Skeletal muscle cell (primary cell): ENCODE measurements at places on chromosomes 1 and 21.
A peak's percentile ranks its signal among the peaks of the same experiment; 100 is the strongest.

- DNase-seq, result no peak
These were observed 386.1 kb downstream of the KCNH1 start for GRCh38 chr1:210747890-210748289.

GRCh38 chr1:166062421-166063070 is 104.3 kb downstream of the FAM78B start:
- DNase-seq, result no peak

DNA sequence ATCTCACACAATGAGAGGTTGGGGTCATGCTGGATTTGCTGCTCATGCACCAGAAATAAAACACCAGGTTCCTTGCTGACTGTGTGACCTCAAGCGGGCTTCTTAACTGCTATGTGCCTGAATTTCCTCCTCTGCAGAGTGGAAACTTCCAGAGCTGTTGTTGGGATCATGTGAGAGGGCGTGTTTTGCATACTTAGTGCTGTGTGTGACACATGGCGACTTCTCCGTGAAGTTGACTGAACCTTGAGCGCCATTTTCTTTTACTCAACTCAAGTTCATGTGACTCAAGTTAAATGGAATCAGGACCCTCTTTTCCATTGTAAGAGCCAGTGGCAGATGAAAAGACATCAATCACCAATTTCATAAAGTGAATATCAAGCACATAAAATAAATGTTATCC is 224.0 kb downstream of the KIF26B start:
- no peak for DNase-seq

DNA sequence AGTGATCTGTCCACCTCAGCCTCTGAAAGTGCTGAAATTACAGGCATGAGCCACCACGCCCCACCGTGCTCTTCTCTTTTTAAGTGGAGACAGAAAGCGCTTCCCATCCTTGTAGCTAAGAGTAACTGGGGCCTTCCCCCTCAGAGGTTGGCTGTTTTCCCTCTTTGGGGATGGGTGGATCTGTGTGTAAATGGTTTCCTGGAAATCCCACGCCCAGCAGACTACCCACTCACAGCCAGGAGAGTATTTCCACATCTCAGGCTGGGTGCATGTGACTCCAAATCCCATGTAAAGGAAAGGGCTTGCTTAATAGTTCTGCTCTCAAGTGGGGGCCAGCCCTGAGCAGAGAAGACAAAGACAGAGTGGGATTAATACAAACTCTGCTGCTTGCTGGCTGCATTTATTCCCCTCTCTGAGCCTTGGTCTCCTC is 19.6 kb upstream of the TCEA3 start:
- DNase-seq, result peak; percentile 85

DNA sequence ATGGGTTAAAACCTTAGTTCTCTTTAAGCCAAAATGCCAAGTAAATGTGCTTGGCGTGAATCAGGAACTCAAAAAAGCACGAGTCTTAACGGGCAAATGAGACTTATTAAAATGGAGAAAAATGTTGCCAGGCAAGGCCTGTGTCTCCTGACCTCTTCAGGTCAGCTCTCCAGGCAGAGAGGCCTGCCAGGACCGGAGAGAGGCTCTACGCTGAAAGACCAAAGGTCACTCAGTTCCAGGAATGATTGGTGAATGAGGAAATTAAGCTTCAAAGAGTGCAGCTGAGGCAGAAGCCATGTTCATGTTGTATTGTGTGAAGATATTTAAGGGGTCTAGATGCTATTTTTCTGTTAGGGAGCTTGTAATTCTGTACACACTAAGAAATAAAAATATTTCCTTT is 66.6 kb downstream of the SPAG17 start:
- DNase-seq, result no peak
